ENCODE measurements at places on chromosomes 3 and 15.

GRCh38 chr3:169846458-169847193, 23.1 kb downstream of the LRRC31 start:
- no peak for DNase-seq

DNA sequence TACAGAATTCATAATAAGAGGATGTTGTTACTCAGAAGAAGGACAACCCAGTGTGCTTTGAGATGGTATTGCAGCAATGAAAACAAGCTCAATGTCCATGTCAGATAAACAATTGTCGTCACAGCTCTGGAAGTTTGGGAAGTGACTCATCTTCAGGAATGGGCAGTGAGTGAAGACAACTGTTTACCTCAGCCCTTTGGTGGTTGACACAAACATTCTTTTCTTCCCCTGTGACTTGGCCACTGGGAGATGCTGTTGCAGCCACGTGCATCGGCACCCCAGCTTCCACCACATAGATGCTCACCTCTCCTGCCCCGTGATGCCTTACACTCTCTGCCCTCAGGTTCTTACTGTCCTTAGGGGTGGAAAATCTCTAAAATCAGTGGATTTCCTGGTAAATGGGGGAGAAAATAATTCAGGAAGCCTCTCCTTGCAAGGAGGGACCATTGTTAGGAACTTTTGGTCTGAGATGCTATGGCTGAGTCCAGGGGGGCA, 114.1 kb upstream of the GALNT15 start:
- DNase-seq: no peak

DNA sequence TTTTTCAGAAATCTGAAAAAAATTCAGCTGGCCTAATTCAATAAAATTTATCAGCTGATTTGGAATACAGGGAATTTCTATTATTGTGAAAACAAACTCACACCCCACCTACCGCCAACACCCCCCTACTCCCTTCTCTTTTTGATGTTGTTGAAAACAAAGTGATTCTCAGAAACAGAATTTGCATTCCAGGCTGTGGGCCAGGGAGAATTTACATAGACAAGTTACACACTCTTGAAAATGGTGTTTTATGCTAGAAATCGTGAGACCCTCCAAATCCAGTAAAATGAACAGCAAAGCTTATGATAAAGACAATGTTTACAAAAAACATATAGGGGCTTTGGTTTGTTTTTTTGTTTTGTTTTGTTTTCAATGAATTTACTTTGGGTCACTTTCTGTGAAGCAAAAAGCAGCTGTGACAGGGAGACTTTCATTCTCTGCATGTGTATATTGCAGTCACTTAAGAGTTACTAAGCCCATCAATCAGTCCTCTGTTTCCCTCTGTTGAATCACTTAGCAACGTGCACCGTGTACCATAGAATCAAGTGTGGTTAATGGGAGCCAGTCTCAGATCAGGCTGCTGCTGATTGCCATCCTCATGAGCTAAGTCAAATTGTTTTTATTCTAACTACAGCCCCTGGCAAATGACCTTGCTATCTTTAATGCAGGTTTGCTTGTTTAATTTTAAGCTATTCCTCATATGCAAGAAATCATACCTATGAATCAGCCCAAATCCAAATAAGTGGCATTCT, 159.8 kb downstream of the ALCAM start:
- DNase-seq: no peak

DNA sequence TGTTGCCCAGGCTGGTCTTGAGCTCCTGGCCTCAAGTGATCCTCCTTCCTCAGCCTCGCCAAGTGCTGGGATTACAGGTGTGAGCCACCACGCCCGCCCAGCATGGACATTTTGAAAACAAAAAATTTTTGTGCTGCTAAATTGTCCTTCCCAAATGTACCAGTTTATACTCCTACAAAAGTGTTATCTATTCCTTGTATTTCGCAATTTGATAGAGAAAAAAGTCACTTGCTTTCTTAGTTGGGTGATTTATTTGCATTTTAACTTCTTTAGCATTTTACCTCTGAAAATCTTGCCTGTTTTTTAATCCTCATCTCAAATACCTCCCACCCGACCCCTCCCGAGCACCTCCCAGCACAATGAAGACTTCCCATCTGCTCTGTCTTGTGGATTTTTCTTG, 46.8 kb downstream of the PDE8A start:
- DNase-seq: no peak

GRCh38 chr15:100661156-100661555, 58.8 kb downstream of the ASB7 start:
- DNase-seq: no peak

- no peak for DNase-seq
Measured at GRCh38 chr3:37291275-37291700, 116.9 kb upstream of the LRRFIP2 start.

DNA sequence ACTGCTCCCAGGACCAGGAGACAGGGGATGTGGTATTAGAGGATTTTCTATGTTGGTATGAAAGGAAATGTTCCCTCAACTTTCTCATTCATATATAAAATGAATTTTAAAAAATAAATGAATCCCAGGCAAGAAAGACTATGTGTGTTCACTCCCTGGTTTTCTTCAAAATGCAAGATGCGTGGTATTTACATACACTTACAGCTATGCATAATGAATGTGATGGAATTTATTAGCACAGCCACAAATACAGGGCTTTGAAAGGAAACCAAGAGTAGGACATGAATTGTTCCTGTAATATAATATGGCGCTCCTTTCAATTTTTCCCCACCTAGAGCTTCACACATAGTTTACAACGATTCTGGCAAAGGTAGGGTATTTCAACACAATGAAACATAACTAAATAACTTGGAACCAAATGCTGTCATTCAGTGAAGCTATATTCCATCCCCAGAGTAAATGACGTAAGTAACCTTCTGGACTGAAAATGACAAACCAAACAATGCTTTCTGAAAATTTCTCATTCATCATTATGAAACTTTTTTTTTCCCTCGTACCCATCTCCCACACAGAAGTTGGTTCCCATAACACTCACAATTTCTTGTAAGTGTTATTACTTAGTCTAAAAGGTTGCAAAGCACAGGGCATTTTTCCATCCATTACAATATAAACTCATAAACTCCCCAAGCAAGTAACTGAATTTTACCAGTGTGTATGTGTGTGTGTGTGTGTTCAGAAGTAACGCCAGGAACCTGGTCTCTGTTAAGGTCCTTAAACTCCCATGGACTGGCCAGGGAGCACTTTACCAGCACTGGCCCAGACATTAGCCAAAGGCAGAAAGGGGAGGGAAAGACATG, 41.8 kb downstream of the CBLB start:
- DNase-seq: no peak

DNA sequence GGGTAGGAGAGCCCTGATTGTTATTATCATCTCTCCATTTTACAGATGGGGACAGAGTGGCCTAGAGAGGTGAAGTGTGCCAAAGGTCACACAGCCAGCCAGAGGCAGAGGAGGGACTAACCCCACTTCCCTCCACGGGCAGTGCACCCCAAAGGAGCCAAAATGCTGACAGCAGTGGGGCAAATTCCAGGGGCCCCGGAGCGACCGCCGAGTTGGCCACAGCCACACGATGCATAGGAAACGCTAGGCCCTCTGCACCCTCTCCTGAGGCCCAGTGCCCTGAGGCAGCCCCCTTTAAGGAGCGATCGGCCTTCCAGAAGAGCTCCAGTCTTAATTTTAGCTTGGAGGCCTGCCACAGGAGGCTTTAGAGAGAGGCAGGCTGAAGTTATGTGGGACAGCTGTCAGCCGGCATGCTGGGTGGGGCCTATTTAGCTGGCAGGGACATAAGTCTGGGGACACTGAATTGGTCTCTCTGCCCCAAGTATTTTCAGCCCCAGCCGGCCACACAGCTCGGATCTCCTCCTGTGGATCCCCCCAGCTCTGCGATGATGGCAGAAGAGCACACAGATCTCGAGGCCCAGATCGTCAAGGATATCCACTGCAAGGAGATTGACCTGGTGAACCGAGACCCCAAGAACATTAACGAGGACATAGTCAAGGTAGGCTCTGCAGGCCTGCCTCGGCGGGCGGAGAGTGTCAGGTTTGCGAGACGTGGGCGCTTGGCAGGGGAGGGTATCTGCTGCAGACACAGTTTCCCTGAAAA, at the start of gene CAV3:
Gene CAV3 (plus strand): TSS at position 471 of the 763 bp plus-strand sequence. CDS start 75 bp downstream, at position 546.
- no peak for DNase-seq

DNA sequence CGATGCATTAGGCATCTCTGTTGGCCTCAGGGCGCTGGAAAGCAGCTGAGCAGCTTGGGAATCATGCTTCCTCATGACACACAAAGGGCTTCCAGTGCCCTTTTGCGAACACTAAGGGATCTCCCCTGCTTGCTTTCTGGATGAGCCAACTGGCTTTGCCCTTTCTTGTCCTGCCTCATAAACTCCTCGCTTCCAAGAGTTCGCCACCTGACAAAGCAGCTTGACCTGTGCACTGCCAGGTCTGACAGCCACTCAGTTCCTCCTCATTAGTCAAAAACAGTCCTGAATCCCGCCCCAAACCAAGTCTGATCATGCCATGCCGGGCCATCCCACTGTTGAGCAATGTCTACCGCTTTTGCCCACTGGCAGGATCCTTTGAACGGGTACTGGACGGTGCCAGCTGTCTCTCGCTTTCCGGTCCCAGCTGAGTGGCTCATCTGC, 265.4 kb upstream of the LYSMD4 start:
- DNase-seq: no peak

- DNase-seq: no peak
Measured at GRCh38 chr3:73637042-73637441, 12.3 kb upstream of the PDZRN3 start.

- no peak for DNase-seq
Measured at GRCh38 chr3:158005391-158006100, 100.7 kb downstream of the SHOX2 start.

DNA sequence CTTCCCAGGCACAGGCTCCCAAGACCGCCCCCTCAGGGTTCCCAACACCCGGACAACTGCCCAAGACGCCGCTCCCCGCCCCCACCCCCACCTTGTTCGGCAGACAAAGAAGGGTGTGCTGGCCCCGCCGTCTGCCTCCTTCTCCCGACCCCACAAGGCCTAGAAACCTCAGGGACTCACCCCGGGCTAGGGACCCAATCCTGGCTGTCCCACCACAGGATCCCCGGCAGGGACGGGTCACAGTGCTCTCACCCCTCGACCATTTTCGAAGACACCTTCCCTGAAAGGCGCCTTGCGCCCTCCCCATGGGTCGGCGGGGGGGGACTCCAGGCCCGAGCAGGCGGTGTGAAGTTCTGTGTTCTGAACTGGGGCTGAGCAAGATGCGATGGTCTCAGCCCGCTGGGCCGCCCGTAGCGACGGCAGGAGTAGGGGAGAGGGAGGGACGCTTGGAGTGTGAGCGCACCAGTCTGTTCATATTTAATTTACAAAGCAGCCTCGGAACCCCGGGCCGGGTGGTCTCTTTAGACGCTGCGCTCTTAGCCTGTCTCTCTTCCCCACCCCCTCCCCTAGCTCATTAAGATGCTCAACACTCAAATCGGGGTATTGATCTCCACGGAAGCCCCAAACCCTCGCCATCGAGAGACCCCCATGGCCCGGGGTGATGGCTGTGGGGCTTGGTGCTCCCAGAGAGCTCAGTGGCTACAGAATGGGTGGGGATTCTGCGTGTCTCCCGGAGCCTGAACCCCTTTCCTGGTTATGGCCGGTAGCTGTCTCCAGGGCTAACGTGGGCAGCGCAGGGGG, 1.4 kb upstream of the ISLR2 start:
- no peak for DNase-seq

DNA sequence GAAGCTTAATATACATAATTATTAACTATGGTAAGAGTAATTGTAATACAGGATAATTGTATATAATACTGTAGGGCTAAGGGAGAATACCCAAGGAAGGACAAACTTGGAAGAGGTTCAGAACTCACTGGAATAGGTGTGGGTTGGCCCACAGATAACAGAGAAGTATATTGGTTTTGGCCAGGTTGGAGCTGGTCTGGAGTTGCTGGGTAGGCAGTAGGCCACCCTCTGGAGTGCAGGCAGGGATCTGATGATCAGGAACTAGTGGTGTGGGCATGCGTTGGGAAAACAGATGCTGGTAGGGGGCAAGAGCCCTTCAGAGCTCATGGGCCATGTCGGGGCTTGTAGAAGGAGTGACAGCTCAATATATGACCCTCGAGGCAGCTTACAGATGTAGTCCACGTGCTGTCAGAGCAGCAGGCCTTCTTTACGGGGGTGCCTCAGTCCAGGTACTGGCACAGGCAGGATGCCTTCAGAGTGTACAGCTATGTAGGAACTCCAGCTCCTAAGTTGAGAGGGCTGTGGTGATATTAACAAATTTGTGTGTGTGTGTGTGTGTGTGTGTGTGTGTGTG, 12.4 kb downstream of the IREB2 start:
- DNase-seq: no peak

- no peak for DNase-seq
Measured at GRCh38 chr3:108546247-108546646, 35.9 kb upstream of the MYH15 start.
